EL (cell line): ENCODE measurements at places on chromosomes 7 and 10.
A peak's percentile ranks its signal among the peaks of the same experiment; 100 is the strongest.

GRCh38 chr7:102215711-102216110 is 71.0 kb upstream of the SH2B2 start:
- no peak for DNase-seq

DNA sequence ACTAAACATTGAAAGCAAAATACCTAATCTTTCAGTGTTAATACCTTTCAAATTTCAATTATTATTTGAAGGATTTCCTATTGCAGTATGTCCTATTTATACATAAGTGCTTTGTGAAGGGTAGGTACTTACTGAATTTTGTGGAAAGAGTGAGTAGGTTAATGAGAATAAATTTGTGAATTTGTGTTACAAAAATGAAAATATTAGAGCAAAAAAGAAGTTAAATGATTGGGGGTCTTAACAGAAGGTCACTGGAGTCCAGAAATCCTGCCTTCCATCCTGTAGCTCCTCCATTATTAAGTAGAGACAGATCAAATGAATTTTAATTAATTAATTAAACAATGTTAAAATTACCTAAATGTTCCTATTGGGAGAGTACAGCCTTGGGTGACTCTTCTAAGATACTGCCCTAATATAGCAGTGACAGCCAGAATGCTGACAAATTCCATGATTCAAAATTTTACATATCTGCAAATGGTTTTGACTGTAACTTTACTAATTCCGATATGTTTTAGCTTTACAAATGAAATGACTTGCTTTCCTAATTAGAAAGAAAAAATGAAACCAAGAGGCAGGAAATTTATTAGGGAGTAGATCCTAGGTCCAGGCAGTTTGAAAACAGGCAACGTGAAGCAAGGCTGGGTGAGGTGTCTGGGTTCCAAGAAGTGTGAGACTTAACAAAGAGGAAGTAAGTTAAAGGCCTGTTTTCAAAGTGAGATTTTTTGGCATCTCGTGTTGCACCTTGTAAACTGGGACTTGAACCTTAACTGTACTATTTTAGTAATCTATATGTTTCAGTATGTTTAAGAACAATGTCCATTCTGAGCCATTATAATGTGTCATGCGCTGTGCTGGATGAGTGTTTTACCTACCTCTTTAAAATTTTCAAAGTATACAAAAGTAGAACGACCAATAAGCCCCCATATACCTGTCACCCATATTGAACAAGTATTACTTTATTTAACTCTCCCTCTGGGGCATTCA is 1.5 kb downstream of the PIK3CG start:
- DNase-seq, result no peak

DNA sequence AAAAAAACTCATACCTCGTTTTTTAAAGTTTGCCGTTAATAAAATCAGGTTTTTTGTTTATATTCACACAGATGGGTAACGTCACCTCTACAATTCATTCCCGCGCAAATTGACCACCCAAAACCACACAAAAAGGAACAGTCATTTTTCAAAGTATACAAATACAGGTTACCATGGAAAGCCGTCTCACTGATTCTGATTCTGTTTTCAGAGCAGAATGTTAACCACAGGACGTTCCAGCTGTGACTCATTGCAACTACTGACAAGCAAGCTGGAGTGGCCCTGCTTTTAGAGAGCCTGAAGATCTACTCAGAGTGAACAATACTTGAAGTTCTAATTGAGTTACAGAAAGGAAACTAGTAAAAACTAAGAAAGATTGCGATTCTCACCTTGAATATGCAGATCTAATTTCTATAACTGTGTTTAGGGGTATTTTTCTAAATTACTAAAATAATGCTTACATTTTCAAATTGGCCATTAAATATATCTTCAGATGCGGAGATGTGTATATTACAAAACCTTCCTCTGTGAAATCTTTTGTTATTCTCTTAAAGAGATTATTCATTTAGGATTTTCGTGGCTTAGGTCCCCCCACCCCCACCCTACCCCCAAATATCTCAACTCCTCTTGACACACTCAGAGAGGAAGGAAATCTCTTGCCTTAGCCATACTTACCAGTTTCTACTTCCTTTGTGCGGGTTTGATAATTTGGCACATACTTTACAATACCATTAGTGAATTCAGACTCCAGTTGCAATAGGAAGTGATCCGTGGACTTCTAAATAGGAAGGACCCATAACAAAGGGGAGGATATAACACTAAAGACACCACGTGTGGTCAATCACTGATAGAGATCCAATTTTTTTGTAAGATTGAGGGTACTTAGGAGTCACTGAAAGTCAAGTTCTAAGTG is 106.0 kb downstream of the CUBN start:
- DNase-seq, result peak; percentile 96

DNA sequence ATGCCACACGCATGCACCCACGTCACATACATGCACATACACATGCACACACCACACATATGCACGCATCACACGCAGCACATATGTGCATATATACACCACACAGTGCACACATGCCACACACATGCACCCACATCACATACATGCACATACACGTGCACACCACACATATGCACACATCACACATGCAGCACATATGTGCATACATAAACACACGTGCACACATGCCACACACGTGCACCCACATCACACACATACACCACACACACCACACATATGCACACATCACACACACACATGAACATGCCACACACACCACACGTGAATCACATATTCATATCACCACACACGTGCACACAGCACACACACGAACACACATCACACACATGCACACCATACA is 338.8 kb downstream of the PTPRN2 start:
- no peak for DNase-seq

- no peak for DNase-seq
Measured at GRCh38 chr7:23373151-23374004, 74.2 kb downstream of the MALSU1 start.

- no peak for DNase-seq
Measured at GRCh38 chr10:104527013-104527412, 114.1 kb upstream of the SORCS3 start.

- DNase-seq, result no peak
Measured at GRCh38 chr10:127942811-127943210, 35.9 kb downstream of the PTPRE start.

- DNase-seq, result no peak
Measured at GRCh38 chr7:28266402-28266801, 85.8 kb upstream of the JAZF1 start.

DNA sequence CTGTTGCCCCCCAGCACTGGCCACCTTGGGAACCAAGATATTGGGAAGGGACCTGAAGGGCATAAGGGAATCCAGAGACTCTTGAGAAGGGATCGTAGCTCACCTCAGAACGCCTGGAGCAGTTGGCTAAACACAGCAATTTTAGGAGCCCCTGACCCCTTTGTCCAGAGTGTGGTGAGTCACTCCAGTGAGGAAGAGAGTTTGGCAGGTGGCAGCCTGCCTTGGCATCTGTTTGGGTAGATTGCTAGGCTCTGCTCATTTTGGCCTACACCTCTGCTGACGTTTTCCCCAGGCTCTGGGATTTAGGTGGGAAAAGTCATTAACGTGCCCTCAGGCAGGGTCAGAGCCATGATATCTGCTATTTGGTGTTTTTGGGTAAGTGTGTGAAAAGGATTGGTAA is 100.6 kb downstream of the GRB10 start:
- no peak for DNase-seq

GRCh38 chr10:129497013-129497412 is 30.0 kb downstream of the MGMT start:
- DNase-seq, result no peak
